NCI-H1694 (cell line): ENCODE measurements at places on chromosomes 1 and 21.
A peak's percentile ranks its signal among the peaks of the same experiment; 100 is the strongest.

DNA sequence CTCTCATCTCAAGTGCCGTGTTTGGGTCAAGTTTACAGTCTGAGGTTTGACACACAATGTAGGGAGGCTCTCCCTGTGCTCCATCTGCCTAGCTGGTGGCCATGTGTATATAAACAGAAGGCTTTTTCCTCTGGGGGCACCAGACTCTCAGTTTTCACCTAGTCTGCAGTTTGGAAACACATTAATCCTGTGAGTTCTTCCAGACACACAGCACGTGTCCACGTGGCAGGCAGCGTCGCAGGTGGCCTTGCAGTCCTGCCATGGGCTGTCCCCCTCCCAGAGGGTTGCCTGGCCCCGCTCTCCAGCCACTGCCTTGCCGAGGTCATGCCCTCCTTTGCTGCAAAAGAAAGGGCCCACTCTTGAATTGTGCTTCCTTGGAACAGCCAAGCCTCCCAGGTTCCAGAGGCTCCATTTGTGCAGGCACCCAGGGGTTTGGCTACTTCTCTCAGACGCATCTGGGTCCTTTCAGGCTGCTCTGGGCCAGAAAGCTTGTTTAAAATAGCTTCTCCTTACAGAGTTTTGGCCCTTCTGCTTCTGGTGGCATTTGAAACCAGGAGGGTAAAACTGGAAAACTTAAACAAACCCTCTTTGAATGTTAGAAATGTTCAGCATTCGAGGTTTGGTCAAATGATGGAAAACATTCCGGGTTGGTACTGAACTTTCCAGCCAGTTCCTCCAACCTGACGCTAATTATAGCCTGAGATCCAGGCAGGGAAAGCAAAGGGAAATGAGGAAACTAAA lies 4.4 kb upstream of the RUNX1 start:
- DNase-seq, result no peak

- DNase-seq, result no peak
These were observed 40.0 kb downstream of the MTARC1 start for GRCh38 chr1:220826729-220827128.

GRCh38 chr1:85321237-85321964 lies 45.0 kb upstream of the BCL10 start:
- DNase-seq, result no peak

- DNase-seq, result no peak
These were observed 15.9 kb downstream of the DUSP10 start for GRCh38 chr1:221725735-221726672.

DNA sequence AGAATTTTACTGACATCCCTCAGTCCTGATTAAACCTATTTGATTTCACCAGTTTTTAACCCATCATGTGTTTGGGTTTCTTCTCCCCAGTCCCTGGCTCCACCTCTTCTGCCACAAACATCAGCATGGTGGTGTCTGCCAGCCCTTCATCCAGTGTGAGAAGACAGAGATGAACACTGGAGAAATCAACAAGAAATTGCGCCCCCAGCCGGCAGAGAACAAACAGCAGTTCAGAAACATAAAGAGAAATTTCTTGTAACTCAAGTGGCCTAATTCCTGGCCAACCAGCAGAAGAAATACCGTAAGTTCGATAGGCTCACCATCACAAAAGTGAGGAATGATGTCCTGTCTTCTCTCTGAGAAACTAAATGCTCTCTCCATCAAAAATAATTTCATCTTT lies 18.3 kb downstream of the S100A11 start:
- no peak for DNase-seq

- DNase-seq, result no peak
These were observed 21.6 kb upstream of the NID1 start for GRCh38 chr1:236086537-236086936.

GRCh38 chr1:109509176-109510134 lies at the start of gene AMIGO1:
AMIGO1 (minus strand) TSS chr1:109509727; CDS start chr1:109508912, 815 bp downstream.
- no peak for DNase-seq

DNA sequence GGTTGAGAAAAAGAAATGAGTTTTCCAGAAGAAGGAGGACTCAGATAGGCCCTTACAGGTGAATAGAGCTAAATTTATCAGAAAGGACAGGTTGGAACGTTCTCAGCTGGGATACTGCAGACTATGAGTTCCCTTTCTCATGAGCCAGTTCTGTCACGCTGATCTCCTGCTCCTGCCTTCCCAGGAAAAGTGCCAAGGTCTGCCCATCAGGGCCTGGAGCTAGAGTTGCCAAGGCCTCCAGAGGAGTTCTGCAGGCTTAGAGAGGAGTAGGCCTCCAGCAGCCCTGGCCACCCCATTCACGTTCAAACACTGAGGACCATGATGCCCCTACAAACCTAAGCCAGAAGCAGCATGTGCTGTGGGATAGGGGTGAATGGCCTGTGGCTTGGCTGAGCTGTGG lies 126.8 kb upstream of the TNR start:
- DNase-seq, result no peak

DNA sequence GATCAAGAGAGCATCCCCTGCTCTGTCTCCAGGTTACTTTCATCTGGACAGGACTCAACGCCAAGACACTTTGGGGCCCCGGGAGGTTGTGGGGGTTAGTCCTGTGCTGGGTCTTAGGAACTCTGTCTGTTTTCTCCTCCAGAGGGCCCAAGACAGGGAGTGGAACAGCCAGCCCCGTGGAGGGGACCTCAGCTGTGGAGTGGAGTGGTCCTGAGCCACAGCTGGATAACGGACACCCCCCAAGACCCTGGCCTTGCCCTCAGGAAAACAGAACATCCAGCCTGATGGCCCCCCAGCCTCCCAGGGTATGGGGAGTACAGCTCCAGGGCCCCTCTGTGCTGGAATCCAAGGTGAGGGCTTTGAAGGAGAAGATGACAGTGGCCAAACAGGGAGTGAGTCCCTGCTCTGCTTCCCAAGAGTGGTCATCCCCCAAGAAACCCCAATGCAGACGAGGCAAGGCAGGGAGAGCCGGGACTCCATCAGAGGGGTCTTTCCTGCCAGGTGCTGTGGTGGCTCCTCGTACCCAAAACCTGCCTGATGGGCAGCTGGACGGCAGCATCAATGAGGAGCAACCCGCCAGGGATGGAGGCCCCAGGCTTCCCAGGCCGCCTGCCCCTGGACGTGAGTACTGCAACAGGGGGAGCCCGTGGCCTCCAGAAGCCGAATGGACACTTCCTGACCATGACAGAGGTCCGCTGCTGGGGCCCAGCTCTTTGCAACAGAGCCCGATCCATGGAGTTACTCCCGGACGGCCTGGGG lies 3.5 kb downstream of the KIAA1614 start:
- DNase-seq, result no peak

- DNase-seq, result peak; percentile 10
These were observed 825 bp downstream of the DCAF8 start for GRCh38 chr1:160261556-160261892.

DNA sequence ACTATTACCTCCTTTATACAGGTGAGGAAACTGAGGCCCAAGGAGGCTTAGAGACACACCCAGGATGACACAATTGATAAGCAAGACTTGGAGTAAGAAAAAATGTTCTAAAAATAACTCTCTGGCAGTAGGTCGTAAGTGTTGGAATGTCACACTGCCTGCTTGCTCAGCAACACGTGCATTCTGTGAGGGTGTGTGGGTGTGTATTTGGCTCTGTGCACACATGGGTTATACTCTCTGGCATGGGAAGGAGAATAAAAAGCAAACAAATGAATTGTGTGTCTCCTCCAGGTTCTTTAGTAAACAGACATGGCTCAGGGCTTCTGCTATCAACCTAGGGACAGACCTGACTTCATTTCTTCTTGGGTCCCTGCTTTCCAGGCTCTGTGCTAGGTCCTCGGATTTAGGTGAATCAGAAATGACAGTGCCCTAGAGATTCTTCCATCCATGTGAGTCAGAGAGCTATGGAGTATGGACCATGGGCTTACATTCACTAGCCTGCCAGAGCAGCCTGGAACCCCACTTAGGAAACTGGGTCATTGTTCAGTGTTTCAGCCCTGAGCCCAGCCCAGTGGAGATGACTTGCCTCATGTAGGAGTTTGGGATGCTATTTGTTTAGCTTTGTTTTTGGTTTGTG lies 72.4 kb downstream of the ELAVL4 start:
- DNase-seq, result no peak

DNA sequence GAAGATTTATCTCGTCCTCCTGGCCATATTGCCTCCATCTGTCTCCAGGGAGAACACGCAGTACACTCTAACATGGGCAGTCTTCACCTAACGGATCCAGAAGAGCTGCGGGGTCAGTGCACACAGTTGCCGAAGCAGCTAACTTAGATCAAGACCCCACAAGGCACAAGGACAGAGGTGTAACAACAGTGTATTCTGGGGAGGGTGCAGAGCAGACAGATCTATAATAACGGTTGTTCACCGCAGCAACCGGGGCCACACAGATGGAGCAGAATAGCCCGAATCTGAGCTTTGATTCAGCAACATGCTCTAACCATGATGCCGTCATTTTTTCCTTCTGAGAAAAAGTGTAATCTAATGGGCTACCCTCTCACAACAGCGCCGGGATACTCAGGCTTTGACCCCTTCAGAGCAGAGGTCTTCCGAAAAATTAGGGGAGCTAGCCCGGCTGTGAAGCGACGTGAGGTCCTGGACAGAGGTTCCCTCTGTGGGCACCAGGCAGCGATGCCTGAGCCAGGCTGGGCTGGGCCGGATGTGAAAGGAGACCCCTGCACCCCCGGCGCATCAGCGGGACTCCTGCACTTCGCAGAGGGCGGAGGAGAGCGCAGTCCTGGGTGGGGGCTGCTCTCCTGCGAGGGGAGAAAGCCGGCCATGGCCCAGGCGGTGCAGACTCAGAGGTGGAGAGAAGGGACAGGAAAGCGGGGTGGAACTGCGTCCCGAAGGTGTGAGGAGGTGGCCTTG lies 57.5 kb downstream of the BCL9 start:
- DNase-seq, result peak; percentile 29

DNA sequence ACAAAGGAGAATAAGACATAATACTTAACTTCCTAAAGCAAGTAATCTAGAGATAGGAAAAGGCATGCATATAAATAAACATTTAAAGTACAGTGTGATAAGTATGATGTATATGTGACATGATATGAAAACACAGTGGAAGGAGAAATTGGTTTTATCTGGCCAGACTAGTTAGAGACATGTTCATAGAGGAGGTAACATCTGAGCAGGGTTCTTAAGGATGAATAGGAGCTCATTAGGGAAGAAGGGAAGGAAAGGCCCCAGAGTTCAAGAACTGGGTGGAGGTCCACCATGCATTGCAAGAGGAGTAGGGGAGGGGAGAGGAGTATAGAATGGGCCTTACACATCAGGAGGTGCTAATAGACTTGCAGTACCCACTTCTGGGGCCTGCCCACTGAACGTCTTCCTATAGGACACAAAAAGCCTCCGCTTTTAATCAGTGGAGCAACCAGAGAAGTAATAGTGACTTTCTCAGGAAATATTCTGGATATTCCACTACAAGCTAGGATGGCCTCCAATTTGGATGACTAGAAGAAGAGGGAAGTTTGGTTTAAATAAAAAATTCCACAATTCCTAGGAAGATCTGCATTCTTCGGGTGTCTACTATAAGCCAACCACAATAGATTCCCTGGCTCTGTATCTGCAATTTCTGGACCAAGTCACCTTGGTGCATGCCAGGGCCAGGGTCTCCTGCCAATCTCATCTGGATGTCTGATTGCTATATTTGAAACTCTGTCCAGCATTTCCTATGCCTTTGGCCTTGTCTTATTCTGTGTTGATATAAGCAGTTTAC lies 41.9 kb downstream of the NGF start:
- no peak for DNase-seq

DNA sequence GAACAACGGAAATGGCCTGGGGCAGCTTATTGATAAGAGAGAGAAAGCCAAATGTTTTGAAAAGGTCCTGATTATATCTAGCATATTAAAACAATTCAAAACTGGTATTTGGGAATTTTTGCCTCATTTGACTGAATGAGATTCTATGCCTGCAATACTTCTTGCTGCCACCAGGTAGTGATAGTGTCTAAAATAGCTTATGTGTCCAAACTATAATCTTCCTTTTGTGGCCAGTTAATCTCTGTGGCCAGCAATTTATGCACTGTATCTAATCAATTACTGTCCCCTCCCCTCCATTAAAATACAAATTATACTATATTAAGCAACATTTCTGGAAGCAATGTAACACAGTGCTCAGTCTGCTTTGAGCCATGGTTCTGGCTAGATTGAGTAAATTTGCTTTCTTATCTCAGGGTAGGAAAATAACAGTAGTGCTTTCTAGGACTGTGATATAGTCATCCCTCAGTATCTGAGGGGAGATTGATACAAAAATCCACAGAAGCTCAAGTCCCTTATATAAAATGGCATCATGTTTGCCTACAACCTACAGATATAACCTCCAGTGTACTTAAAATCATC lies 91.8 kb downstream of the FOXD2 start:
- DNase-seq, result no peak

DNA sequence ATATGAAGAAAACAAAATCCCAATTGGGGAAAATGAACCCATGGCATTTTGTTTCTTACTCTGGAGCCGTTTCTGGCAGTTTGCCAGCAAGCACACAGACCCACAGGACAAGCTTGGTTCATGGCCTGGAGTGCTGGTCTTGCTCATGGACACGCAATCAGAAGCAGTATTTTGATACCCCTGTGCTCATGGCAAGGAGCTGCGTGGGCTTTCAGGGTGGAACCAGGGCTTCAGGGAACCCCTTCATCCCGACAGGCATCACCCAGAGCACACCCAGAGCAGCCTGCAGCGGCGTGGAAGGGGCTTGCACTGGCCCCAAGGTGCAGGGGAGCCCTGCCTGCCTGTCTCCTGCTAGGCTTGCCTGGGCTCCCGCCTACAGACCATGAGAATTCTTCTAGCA lies 45.4 kb upstream of the PCBP3 start:
- no peak for DNase-seq

GRCh38 chr1:33719326-33719725 lies 144.6 kb upstream of the HMGB4 start:
- DNase-seq, result no peak

- no peak for DNase-seq
These were observed 7.4 kb downstream of the PIGM start for GRCh38 chr1:160024195-160024905.

DNA sequence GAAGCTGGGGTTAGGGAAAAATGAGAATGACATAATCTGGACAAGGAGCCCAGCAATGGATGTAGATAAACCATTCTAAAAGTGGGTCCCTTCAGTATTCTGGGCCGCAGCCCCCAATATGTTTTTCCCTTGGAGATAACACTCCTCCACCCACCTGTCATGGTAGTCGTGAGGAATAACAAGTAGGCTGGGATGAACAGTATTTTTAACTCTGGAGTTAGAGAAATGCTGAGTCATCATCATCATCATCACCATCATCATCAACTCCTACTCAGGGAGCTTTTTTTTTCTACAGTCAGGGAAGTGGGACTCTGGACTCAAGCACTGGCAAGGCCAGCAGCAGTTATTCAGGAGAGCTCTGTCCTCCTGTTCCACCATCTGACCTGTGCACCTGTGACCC lies 12.8 kb downstream of the CADM3 start:
- no peak for DNase-seq

- DNase-seq, result no peak
These were observed 2.5 kb downstream of the AGL start for GRCh38 chr1:99852648-99853047.
